WTC11 (cell line): ENCODE measurements at places on chromosomes 2 and 18.

DNA sequence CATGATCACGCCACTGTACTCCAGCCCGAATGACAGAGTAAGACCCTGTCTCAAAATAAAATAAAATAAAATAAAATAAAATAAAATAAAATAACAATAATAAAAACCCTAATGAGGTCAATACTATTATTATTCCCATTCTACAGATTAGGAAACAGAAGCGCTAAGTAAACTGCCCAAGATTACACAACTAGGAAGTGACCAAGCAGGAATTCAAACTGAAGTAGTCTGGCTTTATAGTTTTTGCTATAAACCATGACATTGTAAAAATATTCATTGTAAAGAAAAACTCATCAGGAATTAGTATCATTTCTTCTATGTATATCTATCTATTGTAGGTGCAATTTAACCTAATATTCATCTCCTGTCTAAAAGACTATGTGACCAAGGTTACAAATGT, 1.2 kb downstream of the PLEKHM3 start:
- DNase-seq: no peak

DNA sequence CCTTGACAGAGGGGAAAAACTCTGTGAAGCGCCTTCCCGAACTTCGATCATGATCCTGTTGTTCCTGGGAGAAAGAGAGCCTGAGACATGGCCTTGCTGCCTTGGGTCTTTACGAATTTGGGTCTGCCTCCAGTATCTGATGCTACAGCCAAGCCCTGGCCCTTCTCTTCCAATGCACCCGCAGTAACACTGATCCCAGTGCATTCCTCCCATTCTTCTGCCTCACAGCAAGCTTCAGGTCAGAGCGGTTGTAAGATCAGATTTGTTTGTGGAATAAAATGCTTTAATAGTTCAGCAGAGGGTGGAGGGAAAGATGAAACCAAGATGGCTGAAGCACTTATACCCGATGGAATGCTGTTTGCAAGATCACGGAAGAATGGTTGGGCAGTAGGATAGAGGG, 196.7 kb upstream of the SIX2 start:
- no peak for DNase-seq

DNA sequence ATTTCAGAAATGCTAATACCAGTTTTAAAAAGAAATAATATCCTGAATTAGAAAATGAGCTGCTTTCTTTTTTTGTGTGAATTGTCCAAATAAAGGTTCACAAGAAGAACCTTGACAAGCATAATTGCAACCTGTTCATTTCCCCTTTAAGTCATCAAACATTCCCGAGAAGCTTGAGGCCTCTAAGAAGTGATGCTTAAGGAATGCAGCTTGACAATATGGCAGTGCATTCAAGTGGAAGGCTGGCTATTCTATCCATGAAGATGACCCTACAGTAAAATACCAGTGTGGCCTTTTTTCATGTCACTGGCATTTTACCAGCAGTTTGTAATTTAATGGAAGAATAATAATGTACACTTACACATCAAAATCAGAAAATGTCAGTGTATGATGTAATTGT, 216.7 kb downstream of the CTNNA2 start:
- no peak for DNase-seq

DNA sequence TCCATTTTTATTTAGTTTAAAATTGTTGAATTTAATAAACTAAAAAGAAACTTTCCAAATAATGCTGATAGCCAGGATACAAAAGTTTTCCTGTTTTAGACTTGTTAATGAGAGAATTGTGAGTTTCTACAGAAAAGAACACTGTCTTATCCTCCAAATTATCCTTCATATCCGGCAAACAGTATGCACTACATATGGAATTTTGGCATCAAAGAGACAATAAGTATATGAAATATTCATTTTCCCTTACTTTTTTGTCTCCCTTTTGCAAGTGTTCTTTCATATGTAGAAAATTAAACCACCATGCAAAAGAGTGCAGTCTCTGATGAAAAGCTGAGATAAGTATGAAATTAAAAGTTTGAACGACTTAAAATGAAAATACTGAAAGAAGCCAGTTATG, 159.4 kb downstream of the UBE2E3 start:
- no peak for DNase-seq

GRCh38 chr2:109348671-109349502, 219.9 kb downstream of the SH3RF3 start:
- no peak for DNase-seq

GRCh38 chr18:65753520-65753919, 2.7 kb downstream of the CDH7 start:
- DNase-seq: peak; percentile 53
